ENCODE measurements at places on chromosomes 3 and 15.

DNA sequence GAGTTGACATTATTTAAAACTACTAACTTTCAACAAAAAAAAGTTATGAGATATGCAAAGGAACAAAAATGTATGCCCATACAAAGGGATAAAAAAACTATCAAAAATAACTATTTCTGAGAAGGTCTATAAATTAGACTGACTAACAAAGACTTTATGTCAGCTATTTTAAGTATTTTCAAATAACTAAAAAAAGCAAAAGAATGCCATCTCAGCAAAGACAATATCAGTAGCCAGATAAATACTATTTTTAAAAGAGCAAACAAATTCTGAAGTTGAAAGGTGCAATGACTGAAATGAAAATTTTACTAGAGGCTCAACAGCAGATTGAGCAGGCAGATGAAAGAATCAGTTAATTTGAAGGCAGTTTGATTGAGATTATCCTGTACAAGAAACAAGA is 3.6 kb upstream of the STRIT1 start:
- DNase-seq, result no peak

DNA sequence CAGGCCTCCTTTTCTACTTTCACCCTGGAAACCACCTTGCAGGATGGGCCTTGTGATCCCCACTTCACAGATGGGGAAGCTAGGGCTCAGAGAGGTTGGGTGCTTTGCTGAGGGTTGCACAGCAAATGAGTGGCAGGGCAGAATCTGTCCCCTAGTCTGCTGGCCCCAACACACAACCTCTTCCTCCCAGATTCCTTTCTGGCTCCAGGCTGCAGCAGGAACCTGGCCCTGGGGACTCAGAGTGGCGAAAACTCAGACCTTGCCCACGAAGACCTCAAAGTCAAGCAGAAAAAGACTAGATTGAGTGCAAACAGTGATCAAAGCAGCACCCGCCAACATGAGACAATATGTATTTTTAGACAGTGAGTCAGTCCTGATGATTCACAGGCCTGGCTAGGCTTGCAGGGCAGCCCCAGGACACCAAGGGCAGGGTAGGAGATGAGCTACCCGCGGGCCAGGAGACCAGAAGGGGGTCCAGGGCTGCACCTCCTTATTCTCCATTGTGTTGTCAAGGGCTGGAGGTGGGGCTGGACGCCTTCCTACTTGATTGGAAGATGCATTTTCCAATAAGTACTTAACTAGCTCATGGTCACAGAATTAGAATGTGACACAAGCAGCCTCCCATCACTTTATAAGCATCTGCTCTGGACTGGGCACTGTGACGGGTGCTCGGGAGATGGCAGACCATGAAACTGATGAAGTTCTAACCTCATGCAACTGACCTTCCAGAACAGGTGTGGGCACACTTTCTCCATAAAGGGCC is 23.9 kb downstream of the GOLGA6L2 start:
- no peak for DNase-seq

DNA sequence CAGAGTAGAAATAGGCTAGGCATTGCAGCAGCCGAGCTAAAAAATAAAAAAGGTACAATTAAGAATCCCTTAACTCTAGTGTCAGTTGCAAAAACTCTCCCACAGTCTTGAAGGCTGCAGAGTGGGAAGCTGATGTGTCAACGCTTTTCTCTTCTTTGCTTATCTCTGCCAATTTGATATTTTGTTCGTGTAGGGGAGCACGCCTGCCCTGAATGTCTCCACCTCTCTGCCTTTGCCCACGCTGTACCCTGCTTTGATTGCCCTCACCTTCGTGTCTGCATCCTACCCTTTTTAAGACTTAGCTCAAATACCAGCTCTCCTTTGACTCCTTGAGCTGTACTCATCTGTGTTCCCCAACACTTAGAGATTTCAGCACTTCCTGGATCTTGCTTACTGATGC is 155.4 kb upstream of the CADPS start:
- no peak for DNase-seq

- DNase-seq, result no peak
Measured at GRCh38 chr15:40252438-40253166, 13.7 kb downstream of the PAK6 start.

DNA sequence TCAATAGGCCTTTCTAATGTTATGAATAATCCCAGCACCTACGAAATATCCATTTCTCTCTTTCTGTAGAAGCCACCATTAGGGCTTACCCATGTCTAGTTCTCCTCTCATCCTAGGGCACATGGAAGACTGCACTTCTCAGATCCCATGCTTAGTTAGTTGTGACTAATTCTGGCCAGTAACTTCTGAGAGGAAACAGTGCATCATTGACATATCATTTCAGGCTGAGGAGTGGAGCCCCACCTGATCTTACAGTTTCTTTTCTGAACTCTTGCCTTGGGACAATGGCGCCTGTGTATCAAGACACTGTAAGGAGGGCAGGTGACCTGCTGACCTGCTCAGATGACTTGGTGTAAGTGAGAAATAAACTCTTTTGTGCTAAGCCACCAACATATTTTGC is 39.4 kb upstream of the TBL1XR1 start:
- no peak for DNase-seq

DNA sequence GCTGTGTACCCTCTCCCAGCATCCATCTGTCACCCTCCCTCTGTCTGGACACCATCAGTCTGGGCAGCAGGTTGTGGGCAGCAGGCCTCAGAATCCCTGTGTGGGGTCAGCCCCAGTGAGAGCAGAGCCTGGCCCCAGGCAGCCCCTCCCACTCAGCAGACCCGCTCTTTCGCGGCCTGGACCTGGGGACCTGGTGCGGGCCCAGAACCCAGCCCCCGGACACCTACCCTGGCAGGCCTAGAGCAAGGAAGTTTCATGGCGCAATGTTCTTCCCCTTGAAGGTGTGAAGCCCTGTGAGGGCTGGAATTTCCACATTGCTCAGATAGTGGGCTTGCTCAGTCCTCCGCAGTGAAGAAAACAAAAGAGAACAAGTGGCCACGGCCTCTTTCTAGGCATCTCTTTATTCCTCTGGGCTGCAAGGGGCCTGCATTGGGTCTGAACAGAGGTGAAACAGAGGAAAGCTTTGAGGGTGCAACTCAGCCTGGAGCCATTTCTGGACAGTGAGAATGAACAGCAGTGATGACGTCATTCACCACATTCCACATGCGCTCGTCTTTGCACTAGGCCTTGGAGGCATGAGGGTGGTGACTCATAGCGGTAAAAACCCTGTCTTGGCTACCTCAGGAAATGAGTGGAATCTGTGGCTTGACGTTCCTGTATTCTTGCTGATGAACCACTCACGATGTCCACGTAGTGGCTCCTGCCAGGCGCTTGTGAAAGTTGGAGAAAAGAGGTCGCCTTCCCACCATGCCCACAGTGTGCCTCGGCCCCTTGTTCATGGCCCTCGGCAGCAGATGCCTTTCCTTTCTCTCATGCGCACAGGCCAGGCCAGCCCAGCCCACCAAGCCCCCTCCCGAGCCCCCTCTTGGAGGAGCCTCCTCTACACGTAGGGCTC is 66.1 kb downstream of the SLC30A4 start:
- peak; percentile 49 for DNase-seq

DNA sequence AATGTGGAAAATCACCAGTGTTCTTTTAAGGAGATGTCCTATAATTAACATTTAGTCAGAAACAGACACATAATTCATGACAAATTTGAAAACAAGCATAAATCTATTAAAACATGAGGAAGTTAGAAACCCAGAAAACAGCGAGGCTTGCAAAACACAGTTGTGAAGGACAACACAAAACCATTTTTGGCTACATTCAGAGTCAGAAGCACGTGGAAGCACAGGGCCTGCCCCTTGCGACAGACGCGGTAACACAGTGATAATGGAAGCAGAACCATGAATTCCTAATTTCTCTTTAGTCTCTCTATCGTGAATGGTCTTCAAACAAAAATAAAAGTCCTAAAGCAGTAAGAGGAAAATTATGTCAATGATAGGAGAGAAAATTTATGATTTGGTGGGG is 12.2 kb downstream of the NCEH1 start:
- no peak for DNase-seq

GRCh38 chr15:77081971-77082370 is 11.1 kb upstream of the TSPAN3 start:
- no peak for DNase-seq

- no peak for DNase-seq
Measured at GRCh38 chr3:8871306-8871705, 92.0 kb downstream of the RAD18 start.

- no peak for DNase-seq
Measured at GRCh38 chr15:57112178-57112577, 193.7 kb downstream of the TCF12 start.

DNA sequence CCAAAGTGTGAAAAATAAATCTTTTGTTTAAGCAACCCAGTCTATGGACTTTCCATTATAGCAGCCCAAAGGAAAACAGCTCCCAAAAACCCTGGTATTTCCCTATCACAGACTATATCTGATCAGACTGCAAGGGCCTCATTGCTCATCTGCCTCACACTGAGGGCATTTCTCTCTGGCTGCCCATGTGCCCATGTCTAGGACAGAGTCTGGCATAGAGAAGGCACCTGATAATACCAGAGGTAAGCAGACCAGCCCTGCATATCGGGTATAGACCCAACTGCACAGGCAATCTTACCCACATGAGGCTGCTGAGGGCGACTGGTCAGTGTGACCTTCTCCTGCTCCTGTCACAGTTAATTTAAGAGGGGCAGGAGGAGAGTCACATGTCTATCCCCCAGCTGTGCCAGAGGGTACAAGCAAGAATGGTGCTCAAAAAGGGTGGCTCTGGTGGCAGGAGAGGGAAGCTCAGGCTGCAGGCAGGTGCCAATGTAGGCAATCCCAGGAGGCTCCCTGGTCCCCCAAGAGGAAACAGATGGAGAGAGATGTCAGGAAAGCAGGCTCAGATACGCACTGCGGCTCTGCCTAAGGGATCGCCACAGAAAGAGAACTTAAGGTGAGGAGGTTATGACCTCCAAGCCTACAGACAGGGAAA is 3.1 kb downstream of the CSRNP1 start:
- no peak for DNase-seq

GRCh38 chr3:142912402-142913172 is 23.7 kb upstream of the PCOLCE2 start:
- no peak for DNase-seq

DNA sequence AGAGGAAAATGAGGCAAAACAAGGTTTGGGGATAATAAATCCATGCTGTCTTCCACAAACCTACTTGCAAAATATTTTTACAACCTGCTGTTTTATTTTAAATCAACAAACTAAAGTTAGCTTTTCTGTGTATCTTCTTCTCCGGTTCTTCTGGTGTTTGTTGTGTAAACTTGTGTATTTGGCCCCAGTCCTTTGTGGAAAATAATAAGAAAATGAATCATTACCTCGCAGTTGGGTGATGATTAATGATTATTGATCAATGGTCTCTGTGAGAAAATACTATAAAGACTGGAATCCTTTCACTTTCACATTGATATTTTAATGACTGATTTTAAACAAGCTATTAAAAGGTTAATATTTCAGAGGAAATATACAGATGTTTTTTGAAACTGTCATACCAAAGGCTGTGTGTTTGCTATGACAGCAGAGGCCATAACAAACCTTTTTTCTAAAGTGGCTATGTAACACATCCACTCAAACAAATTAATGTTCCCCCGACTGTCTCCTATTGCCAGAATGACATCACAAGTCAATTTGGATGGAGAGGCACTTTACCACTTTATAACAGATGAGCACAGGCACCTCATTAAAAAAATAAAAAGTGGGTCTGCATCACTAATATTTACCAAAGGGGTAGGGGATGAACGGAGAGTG is 152.5 kb downstream of the MEX3B start:
- DNase-seq, result no peak

DNA sequence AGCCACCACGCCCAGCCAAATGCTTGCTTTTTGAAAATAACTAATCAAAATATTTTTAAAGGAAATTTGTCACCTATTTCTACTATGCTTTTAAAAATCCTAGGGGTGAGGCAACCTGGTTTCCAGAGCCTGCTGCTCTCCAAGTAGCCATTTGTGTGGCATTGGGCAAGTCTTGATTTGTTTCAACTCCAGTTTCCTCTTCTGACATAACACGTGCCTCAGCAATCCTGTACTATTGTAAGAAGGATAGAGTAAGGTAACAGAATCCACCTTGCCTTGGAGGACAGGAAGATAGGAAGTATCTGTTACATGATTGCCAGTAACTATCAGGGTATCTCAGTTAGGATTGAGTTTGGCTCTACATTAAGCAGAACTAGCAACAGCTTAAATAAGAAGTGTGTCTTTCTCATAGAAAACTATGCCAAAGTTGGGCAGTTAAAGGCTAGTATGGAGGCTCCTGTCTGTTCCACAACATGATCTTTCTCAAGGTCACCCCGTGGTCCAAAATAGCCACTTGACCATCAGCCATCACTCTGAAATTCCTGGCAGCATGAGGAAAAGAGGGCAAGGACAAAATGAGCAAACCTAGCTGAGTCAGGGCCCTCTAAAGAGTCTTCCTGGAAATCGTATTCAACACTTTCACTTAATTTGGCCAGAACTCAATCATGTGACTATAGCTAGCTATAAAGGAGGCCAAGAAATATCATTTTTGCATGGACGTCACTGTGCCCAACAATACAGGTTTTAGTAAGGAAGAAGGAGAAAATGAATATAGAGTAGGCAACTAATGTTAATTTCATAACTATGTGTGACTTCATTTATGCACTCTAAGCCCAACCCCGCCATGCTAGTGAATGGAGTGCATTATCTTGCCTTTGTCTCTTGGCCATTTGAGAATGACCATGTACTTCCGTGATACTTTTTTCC is 66.1 kb downstream of the HMG20A start:
- no peak for DNase-seq

- no peak for DNase-seq
Measured at GRCh38 chr15:58147171-58147611, 9.0 kb downstream of the AQP9 start.
